ENCODE measurements at places on chromosomes 3 and 15.

GRCh38 chr15:53072077-53072476 is 281.9 kb upstream of the ONECUT1 start:
- peak; percentile 92 for DNase-seq

- DNase-seq, result no peak
Measured at GRCh38 chr15:47473832-47474231, 243.5 kb upstream of the SEMA6D start.

DNA sequence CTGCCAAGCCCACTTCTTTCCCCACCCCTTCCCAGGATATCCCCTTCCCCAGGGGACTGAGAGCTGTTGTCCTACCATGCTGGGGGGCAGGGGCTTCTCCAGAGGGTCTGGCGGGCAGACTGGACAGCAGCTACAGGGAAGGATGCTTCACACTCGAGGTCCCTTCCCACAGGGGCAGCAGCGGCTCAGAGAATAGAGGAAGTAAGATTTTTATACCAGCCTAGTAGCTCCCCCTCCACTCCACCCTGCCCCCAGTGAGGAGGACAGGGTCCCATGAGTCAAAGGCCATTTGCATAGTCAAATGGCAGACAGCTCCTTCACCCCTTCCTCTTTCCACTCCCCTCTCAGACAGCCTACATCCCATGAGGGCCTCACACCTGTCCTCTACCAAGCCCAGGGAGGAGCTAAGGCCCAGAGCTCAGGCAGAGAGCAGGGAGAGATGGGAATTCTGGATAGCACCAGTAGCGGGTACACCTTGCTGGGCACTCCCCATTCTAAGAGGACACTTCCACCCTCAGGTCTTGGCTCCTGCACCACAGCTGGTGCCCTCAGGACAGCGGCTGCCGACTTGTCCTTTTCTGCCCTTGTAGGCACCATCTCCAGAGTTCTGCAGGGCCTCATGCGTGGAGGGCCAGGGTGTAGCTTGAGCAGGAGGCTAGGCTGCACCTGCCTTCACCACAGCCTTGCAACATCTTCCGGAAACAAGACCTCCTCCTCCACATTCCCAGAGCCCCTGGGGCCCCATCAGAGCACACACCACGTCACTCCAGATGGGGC is at the start of gene TLR9:
TLR9 (minus strand) TSS at position 194 of the 777 bp plus-strand sequence; CDS start at position 78, 116 bp downstream.
- no peak for DNase-seq

DNA sequence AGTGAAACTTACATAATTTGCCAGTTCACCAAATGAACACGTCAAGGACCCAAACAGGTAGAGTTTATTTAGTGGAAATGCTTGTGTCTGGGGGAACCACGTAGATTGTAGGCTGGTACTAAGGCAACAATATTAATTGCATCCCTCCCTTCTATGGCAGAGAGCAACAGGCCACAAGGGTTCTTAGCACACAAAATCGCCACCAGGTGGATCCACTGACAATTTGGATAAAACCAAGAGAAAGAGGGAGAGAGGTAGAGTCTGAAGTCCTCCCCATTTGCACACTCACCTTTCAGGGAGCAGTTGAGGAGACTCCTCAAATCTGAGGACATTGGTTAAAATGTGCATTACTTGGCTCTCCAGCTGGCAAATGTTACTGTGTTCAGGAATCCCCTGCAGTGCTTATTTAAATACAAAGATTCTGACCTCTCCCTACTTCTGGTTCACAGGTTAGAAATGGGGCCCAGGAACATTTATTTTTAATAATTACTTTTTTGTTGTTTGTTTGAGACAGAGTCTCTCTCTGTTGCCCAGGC is 181.0 kb upstream of the FEZF2 start:
- DNase-seq, result peak; percentile 50

GRCh38 chr3:1079662-1080061 is 13.2 kb upstream of the CNTN6 start:
- no peak for DNase-seq

- DNase-seq, result peak; percentile 29
Measured at GRCh38 chr3:165854696-165855095, 17.5 kb upstream of the BCHE start.

DNA sequence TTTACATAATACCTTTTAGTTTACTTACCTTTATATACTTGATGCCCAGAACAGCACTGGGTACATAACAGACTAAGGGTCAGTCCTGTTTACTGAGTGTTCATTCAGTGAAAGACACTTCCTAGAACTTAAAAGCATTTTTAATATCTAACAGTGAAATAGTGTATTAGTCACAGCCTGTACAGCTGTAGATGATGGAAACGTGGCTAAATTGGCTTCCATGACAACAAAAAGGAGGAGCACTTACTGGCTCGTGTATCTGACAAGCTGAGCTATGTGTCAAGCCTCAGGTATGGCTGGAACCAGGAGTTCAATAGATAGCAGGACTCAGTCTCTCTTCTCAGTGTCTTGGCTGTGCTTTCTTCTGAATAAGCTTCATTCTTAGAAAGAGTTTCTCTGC is 40.2 kb downstream of the CMTM8 start:
- DNase-seq, result no peak

- peak; percentile 61 for DNase-seq
Measured at GRCh38 chr3:165193366-165194254, 2.6 kb downstream of the SLITRK3 start.

DNA sequence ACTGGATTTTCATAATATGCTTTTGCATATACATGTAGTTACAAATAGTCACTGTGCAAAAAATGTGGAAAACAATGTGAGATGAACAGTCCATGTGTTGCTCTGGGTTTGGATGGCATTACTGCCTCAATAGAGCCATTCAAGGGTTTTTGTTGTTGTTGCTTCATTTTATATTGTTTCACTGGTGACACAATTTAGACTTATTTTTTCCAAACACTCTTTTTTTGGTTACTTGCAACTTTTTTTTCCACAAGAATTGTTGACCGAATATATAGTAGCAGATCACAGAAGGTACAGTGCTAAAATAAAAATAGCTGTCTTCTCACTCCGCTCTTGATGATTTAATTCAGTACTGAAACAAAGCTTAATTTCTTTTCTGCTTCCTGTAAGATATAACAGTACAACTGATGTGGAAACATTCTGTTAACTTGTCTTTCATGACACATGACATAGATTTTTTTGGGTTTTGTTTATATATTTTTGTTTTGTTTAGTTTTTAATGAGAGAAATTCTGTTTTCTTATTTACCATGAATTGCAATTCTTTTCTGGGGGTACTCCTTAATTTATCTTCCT is 618.6 kb downstream of the NAALADL2 start:
- no peak for DNase-seq

DNA sequence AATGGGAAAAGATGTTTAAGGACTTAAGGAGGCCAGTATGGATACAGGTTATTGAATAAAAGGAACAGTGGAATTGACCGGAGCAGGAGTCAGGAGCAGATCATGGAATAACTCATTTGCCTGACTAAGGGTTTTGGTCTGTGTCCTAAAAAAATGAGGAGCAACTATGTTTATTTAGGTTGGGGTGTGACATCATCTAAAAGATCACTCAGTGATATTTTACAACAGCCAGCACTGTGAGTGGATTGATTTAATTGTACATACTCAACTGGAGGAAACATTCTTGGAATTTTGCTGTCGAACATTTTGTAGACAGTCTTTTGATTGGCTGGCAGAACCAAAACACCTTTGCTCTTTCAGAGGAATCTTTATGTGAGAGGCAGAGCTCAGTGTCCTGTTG is 348.6 kb upstream of the CDIN1 start:
- no peak for DNase-seq

DNA sequence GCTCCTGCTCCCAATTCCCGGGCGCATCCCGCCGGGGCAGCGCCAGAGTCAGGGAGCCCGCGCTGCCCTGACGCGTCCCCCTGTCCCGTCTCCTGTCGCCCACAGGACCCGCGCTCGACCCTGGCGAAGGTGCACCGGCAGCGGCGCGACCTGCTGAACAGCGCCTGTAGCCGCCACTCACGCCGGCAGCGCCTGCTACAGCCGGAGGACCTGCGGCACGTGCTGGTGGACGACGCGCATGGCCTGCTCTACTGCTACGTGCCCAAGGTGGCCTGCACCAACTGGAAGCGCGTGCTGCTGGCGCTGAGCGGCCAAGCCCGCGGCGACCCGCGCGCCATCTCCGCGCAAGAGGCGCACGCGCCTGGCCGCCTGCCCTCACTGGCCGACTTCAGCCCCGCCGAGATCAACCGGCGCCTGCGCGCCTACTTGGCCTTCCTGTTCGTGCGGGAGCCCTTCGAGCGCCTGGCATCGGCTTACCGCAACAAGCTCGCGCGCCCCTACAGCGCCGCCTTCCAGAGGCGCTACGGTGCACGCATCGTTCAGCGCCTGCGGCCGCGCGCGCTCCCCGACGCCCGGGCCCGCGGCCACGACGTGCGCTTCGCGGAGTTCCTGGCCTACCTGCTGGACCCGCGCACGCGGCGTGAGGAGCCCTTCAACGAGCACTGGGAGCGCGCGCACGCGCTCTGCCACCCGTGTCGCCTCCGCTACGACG is 16.9 kb downstream of the C3orf22 start:
- no peak for DNase-seq

GRCh38 chr3:49166752-49167556 is 823 bp upstream of the CCDC71 start:
- DNase-seq, result no peak

GRCh38 chr3:186785495-186786018 is 2.2 kb downstream of the EIF4A2 start:
- DNase-seq, result no peak

- no peak for DNase-seq
Measured at GRCh38 chr15:97525809-97526208, 434.7 kb upstream of the ARRDC4 start.

DNA sequence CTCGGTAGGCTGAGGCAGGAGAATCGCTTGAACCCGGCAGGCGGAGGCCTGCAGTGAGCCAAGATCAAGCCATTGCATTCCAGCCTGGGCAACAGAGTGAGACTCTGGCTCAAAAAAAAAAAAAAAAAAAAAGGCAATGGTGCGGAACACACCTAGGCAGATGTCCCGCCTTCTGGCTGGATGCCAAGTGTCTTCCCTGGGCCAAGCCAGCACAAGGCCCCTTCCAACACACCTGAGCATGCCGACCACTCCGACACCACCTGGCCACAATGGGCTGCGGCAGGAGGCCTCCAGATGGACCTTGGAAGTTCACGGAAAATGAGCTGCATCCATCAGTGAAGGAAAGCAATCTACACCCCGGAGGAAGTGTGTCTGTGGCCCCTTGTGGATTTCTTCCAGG is 19.0 kb downstream of the NUP210 start:
- DNase-seq, result no peak

DNA sequence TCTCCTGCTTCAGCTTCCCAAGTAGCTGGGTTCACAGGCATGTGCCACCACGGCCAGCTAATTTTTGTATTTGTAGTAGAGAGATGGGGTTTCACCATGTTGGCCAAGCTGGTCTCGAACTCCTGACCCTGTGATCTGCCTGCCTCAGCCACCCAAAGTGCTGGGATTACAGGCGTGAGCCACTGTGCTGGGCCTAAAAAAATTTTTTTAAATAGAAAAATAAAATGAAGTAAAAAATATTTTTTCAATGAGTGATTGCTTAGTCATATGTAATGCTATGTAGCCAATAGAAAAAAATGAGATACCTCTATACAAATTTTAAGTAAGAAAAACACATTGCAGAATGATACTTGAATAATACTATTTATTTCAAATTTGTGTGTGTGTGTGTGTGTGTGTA is 27.9 kb upstream of the SLC30A4 start:
- DNase-seq, result no peak

DNA sequence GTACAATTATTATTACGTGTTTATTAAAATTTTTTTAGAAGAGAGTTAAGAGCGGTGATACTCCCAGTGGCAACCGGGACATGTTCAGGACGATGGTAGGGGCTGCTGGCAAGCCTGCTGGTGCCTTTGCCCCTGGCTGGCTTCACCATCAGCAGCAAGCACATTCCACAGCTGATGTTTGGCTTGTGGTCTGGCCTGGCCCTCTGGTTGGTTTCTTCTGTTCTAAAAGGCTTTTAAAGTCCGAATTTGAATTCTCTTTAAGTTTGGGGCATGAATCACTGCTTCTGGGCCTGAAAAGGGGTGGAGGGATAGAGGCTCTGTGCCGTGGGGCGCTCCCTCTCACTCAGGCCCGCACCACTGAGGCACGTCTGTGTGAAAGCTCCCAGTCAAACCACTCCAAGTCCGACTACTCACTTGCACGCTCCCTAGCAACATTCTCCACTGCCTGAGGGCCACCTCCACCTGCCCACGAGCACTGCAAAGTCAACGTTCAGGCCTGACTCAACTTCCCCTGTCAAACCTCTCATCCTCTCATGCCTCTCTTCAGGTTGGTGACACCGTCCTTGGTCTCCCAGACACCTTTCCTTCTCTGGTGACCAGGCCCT is 10.1 kb downstream of the ITGA11 start:
- no peak for DNase-seq

DNA sequence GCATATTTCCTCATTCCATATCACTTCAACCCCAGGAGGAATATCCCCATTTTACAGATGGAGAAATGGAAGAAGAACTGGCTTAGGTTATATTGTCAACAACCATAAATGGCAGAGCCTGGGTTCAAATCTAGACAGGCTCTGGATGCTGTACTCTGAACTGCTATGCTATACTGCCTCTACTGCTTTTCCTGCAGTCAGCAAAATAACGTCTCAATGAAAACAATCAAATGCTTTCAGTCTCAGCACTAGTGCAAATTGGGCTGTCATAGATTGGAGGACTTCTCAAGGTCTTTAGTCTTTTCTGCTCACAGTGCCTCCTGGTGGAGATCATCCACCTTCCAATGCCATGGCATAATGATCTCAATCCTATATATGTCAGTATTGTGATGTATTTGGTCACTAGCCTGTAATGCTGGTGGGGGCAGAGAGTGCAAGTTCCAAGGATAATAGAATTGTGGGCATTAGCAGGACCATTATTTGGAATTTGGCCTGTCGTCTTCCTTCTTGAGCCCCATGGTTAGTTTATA is 285.0 kb downstream of the CLSTN2 start:
- DNase-seq, result peak; percentile 62

DNA sequence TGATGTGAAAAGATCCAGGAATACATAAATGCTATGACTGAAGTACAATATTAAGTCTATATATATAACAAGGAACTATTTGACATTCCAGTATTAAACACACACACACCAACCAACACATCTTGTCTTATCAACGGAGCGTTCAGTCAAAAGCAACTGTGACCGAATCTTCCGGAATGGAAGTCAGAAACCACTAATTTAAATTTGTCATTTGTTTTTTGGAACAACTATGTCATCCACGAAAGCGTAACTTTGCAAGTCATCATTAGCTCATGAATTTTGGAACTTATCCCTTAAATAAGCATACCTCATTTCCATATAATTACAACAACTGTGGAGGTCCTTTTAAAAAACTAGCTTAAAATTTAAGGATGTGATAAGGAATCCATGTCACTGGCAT is 5.0 kb downstream of the ZNF385D start:
- no peak for DNase-seq

DNA sequence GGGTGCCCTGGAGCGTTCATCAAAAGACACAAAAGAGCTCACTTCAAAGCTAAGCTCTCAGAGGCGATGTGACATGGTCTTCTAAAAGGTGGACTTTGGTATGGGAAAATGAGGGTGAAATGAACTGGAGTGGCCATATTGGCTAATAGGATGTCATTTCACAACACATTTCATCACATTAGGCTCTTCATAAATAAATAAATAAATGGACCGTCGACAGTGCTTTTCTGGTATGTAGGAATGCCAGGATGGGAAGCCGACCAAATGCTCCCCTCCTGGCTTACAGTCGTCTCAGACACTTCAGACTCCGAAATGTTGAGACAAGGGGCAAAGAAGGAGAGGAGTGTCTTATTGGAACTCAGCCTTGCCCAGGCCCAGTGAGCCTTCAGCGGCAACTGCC is 383.0 kb downstream of the NTRK3 start:
- DNase-seq, result no peak

Measured in mesendoderm (in vitro differentiated cells).